ENCODE measurements at places on chromosomes 13 and 19.

DNA sequence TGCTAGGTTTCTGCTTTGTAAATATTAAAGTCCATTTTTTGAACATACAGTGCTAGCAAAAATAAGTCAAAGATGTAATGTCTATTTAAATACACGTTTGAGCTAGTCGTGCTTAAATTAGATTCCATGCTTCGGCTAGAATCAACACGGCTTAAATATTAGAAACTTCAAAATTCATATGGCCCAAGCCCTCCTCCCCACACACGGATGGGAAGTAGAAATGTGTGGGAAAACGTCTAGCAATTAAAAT, 816 bp upstream of the KLF5 start:
- no peak for DNase-seq

DNA sequence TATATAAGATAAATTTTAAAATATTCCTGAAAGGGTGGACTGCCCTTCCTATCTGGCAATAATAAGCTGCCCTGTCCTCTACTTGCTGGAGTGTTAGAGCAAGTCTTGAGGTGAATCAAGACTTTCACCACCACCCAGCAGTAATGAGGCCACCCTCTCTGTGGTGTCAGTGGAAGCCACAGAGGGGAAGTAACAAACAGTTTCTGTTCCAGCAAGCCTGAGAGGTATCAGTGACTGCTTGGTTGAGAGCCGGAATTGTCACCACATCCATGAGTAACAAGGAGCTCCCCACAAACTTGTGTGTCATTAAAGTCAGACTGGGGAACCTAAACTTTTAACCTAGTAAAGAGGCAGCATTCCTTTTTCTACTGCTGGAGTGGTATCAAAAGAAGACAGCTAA, 532.7 kb upstream of the SPRY2 start:
- DNase-seq: no peak

GRCh38 chr13:84903391-84903790, 895.8 kb downstream of the SLITRK6 start:
- DNase-seq: no peak

- DNase-seq: no peak
Observed at GRCh38 chr19:12497032-12497431, 12.4 kb upstream of the ZNF709 start.

GRCh38 chr19:33660410-33661124, 38.8 kb downstream of the CHST8 start:
- peak; percentile 79 for DNase-seq

- no peak for DNase-seq
Observed at GRCh38 chr19:8392017-8392591, 1.9 kb downstream of the RAB11B start.

GRCh38 chr13:110944968-110945927, 30.4 kb upstream of the ANKRD10 start:
- DNase-seq: no peak

- DNase-seq: no peak
Observed at GRCh38 chr13:23570921-23571315, 706 bp downstream of the TNFRSF19 start.

GRCh38 chr13:100338275-100338674, 249.4 kb downstream of the PCCA start:
- DNase-seq: no peak

- no peak for DNase-seq
Observed at GRCh38 chr19:38228491-38229439, 4.7 kb upstream of the DPF1 start.

DNA sequence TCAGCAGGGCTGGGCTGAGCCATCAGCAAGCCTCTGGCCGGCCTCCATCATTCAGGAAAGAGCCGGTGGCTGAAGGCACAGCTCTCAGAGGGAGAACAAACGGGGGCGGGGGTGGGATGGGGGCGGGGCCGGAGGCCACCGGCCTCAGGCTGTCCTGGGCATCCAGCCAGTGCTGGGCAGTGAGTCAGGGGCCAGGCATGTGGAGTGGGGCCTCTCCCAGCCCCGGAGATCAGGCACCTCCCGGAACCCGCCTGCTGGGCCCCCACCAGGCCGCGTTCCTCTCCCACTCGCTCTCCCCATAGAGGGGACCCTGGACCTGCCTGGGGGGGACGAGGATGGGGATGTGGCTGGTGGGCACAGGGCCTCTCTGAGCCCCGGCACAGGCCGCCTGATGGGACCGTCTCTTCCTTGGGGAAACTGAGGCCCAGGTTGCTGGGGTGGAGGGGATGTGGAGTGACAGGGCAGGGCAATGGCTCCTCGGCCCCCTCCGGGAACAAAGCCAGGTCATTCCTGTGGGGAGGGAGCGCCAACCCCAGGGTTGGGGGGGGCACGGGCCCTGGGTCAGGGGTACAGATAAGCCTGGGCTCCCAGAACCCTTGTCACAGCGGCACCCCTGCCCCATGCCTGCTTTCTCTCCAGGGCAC, 12.9 kb downstream of the SPC24 start:
- DNase-seq: no peak

- no peak for DNase-seq
Observed at GRCh38 chr13:102033386-102033785, 368.5 kb downstream of the FGF14 start.

GRCh38 chr13:23672616-23673015, 102.4 kb downstream of the TNFRSF19 start:
- no peak for DNase-seq

DNA sequence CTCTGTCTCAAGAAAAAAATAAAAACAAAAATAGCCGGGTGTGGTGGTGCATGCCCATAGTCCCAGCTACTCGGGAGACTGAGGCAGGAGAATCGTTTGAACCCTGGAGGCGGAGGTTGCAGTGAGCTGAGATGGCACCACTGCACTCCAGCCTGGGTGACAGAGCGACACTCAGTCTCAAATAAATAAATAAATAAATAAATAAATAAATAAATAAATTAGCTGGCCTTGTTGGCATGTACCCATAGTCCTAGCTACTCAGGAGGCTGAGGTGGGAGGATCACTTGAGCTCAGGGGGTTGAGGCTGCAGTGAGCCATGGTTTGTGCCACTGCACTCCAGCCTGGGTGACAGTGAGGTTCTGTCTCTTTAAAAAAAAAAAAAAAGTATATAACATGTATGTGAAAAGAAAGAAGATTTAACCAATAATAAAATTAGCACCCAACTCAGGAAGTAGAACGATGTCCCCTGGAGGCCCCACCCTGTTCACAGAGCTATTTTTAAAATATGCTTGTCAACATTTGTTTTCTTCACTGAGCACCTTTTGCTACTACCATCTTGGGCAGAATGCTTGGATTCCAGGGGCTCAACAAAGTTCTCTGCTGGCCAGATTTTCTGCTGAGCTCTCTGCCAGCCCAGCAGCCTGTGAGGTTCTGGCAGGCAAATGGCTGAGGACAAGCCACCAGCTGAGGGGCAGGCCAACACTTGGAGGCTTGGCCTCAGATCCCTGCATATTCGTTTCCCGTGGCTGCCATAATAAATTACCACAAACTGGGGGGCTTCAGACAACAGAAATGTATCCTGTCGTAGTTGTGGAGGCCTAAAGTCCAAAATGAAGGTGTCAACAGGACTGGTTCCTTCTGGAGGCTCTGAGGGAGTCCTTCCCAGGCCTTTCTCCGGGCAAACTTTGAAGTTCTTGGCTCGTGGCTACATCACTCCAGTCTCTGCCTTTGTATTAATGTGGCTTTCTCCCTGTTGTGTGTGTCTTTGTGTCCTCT, 5.2 kb downstream of the SLC25A42 start:
- no peak for DNase-seq

GRCh38 chr13:77040076-77040475, 13.1 kb upstream of the FBXL3 start:
- no peak for DNase-seq

DNA sequence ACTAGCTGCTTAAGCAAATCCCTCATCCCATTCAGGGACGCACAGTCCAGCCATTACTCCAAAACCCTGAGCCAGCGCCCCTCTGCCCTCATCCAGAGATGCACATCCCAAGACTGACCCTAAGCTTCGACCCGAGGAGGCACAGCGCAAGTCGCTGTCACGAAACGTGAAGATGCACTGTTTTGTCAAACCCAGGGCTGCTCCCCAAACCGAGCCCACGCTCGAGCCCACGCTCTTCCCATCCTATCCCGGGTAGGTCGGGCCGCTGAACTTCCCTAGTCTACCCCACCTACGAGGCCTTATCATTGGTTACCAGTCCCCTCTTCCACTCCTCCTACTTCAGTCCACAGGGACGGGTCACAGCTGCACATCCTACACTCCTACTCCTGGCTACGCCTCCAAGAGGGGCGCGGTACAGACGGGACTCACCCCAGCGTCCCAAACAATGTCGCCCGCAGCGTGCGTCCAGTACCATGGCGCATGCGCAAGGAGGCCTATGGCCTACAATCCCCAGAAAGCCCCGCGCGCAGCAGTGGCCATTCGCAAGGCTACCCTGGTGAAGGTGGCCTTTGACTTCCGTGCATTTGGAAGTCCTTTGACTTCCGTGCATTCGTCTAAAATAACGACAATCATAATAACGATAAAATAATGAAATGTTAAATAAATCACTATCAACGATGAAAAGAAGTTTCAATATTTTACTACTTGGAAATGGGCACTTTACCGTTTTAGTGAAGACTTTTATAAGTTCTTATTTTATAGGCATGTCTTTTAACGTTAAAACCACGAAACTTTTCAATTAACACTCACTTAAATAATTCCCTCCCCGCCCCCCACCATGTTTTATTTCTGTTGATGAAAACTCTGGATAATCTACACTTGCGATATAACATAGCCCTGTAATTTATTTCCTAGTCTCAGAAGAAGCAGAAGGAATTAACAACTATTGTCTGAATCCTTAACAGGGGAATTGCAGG, at the start of gene ZNF285:
Gene ZNF285 (minus strand): TSS at position 470 of the 977 bp plus-strand sequence. CDS start 4,395 bp downstream, outside the sequence.
- DNase-seq: no peak

GRCh38 chr13:23671897-23672296, 101.7 kb downstream of the TNFRSF19 start:
- no peak for DNase-seq

- DNase-seq: no peak
Observed at GRCh38 chr19:49009828-49010227, 7.1 kb downstream of the LHB start.

- no peak for DNase-seq
Observed at GRCh38 chr13:29483623-29484022, 111.9 kb downstream of the SLC7A1 start.

DNA sequence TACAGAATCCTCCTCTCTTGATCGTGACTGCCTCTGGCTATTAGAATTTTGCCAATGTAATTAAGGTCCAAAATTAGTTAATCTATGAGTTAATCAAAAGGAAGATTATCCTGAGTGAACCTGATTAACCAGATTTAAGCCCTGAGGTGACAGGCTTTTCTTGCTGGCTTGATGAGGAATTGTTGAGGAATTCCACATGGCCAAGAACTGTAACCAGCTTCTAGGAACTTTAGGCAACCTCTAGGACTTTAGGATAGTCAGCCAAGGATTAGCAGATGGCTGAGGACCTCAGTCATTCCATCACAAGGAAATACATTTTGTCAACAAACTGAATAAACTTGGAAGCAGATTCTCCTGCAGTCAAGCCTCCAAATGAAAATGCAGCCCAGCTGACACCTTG, 84.8 kb downstream of the STOML3 start:
- no peak for DNase-seq

DNA sequence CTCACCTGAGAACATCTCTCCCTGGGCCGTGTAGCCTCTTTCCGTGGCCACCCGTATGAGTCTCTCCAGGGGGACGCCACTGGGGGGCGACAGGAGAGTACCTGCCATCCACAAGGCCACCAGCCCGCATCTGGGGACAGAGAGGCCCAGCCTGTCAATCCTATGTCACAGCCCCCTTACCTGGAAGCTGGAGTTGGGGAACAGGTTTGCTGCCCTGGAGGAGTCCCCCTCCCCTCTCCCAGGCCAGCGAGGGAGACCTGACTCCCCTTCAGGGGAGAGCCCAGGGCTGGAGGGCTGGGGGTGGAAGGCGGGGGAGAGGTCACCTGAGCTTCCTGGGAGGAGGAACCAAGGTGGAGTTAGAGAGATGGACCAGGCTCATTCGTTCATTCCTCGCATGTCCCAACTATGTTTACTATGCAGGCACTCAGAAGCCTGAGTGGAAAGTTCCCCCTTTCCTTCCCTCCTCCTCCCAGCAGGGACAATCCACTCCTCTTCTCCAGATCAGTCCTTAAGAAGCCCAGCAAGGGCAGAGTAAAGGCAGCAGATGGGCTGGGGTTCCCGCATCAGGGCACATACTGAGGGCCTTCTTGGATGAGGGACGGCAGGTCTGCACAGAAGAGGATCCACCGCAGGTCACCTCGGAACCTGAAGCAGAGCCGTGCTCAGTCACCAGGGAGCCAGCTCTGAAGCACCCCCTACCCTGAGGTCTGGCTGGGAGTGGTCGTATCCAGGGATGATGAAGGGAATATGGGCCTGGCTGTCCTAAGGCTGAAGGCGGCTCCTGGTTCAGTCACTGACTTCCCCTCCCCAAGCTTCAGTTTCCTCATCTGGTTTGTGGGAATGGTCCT, 5.5 kb downstream of the ACTMAP start:
- no peak for DNase-seq

DNA sequence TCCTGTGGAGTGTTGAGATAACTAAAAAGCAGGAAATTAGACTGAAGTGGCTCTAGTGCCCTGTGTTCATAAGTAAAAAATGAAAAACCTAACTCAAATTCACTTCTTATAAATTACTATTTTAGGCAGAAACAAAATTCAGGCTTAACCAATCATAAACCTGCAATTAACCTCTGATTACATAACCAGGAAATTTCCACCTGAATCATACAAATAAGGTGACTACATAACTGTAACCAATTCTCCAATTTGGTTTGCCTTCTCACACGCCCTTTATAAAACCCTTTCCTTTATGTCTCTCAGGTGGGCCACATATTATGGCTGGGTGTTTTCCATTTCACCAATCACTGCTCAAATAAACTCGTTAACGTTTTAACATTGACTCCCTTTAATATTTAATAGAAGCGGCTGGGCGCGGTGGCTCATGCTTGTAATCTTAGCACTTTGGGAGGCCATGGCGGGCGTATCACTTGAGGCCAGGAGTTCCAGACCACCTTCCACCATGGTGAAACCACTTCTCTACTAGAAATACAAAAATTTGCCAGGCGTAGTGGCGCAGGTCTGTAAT, 22.9 kb upstream of the ZNF724 start:
- no peak for DNase-seq

- no peak for DNase-seq
Observed at GRCh38 chr19:57527136-57527881, at the start of gene ZNF549. Gene ZNF549 (plus strand): TSS chr19:57527356. CDS start chr19:57527574, 218 bp downstream.

DNA sequence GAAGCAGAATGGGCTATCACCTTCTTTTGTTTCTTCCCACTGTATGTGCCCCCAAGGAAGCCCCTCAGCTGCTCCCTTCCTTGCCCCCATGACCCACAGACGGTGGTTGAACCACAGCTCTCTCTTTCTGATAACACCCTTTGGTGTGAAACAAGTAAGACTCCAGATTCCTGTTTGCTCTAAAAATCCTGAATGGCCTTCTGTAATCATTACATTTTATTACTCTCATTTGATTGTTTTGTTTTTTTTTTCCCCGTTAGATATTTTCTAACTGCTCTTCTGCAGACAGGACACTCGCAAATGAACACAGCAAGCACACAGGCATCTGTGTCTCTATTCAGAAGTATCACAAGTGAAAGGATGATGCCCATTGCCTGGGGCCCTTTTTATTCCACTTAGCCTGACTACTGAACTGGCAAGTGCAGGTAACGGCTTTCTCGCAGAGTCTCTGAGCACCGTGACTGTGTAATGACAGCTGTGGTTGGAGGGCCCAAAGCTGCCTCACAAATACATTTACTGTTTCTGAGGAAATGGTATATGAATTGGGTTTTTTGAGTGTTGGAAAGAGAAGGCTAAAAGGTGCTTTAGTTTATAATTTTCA, 59.3 kb downstream of the OXGR1 start:
- no peak for DNase-seq
